Renal pelvis (tissue), 12 donors: ENCODE measurements at places on chromosomes 2 and 18.

GRCh38 chr18:59873641-59874040, 26.2 kb upstream of the PMAIP1 start:
- no peak for DNase-seq

- DNase-seq, result no peak
Measured at GRCh38 chr2:193377789-193378188, 1183.1 kb upstream of the TMEFF2 start.

DNA sequence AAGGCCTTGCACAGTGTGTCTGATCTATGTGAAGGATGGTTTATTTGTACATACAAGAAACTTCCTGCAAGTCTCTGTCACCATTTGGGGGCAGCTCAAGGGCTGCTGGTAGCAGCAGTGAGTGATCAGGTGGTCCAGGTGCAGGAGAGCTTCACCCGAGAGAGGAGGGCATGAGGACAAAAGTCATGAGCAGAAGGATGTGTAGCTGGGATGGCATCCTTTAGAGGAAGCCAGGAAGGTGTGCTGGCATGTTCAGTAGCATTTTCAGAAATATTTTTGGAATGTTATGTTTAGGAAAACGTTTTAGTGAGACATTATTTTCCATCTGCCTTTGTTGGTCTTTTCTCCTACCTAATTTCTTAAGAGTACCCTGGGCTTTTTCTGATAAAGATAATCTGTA, 31.9 kb downstream of the VWA3B start:
- DNase-seq, result no peak

DNA sequence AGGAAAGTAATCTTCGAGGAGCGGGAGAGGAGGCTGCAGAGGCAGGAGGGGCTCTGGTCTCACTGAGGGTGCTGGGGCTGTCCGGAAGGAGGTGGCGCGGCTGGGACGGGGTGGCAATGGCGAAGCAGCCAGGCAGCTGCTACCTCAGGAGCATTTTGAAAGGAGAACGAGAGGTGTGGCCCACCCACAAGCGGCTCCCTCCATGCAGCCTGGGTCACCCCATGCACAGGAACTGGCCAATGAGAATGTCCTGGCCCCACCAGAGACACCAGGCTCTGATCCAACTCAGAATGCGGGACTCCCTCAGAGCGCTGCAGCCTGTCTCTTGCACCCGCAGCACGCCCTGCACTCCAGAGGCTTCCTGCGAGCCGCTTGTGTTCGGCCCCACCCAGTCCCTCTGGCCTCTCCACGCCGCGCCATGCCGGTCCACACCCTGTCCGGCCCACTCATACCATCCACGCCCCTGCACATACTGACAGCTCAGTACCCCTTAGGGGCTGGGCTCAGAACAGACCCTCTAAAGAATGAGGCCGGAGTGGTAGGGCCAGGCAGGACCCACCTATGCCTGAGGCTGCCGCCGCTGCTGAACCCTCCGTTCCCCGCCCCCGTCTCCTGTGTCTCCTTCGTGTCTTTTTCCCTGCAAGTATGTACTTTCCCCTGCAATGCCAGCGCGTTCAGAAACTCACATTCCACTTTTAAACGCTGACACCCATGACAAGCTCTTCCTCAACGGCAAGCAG, 6.4 kb upstream of the BOK start:
- DNase-seq, result no peak

DNA sequence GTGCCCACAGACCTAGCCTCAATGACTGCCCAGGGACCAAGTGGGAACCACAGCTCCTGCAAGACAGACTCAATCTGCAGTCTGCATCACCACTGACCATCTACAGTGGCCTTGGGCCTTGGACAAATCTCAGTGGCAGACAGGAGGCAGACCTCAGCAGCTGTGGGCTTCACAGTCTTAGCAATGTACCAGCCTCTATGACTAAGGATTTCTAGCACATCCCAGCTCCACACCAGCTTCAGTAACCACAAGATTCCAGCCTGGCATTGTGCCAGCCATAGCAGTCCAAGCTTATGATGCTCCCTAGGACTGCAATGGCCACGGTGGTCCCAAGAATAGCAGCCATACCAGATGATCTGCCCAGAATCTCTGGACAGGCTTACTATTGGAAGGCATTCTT, 19.6 kb upstream of the WDR75 start:
- no peak for DNase-seq
